ENCODE measurements at places on chromosomes 12 and 14. TPM values are rescaled to one million over a fixed set of nuclear protein-coding genes. Genes with fewer than 3 reads are reported as not detected.

DNA sequence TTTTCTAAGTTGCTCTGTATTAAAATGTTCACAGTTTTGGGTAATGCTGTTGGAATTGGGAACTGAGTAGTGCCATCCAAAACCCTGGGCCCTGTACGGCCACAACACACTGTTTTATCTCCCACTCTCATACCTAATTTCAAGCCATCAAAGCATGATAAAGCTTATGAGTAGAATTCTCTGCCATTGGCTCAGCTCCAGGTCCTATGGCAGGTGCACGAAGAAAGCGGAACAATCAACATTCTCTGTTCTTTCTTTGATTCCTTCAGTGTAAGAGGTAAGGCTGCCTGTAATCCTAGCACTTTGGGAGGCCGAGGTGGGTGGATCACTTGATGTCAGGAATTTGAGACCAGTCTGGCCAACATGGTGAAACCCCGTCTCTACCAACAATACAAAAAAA lies 394.9 kb downstream of the CCDC91 start:
- no peak overlapping the region for H3K4me3 ChIP-seq
- H3K27ac ChIP-seq: no peak overlapping the region
- H3K4me1 ChIP-seq: no peaks in the 10 kb centered on the region
- H3K36me3 ChIP-seq: no peaks in the 10 kb centered on the region
- H3K27me3 ChIP-seq: no peaks in the 10 kb centered on the region

DNA sequence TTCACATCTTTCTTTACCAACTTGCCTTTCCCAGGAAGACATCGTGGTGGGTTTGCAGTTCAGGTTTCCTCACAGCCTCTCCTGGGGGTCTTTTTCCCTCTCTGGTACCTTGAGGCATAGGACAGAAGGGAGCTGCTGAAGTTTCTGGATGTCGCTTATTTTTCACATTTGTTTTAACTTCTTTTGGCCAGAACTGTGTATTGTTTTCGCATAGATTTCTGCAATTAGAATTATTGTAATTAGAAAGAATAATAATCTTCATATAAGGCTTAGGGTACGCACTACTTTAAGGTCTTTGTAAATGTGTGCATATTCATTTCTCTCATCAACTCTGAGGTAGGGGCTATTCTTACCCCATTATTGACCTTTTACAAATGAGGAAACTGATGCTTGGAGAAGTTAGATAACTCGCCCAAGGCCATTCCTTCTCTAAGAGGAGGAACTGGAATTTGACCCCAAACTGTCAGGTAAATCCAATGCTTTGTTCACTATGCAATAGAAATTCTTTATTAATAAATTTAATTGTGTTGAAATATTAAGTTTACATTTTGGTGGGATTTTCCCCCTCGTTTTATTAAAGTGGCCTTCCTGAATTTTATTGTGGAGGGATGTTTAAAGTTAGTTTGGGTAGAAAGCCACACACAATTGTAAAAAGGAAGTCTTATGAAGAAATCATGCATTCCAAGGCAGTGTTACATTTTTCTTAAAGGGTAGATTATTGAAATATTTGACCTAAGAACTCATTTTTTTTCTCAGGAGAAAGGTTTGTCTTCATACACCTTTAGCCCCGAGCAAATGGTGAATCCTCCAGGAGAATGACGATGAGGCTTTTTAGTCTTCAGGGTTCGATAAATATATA lies 12.1 kb upstream of the SLC38A2 start:
- H3K27ac ChIP-seq: peak overlapping the region; percentile 98
- peak; percentile 42 for DNase-seq
- no peaks in the 10 kb centered on the region for H3K27me3 ChIP-seq
- peak overlapping the region; percentile 75 for H3K4me3 ChIP-seq

- H3K4me3 ChIP-seq: no peak overlapping the region
- no peak for DNase-seq
- H3K27me3 ChIP-seq: no peaks in the 10 kb centered on the region
These were observed 166.9 kb downstream of the FOXN3 start for GRCh38 chr14:89249972-89250654.

DNA sequence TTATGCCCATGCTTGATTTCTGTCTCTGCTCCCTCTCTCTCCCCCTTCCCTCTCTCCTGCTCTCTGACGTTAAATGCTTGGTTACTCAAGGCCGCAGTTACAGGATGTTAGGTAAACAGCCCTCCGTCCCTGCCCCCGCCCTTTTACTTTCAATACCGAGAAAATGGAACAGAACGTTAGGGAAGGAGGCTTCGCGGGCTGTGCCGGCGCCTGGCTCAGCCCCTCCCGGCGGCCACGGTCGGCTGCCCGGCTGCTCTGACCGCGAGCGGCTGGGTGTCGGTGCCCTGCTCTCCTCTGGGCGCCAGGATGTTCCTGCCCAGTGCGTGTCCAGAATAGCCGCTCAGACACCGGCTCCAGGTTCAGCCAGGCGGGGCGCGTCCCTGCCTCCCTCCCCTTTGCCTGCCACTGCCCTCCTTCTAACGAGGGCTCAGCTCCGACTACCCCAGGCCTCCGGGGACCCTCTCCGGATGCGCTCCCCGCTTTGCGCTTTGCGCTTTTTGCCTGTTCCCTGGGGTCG lies 166.1 kb downstream of the ADCK1 start:
- no peaks in the 10 kb centered on the region for H3K36me3 ChIP-seq
- peak; percentile 42 for DNase-seq
- H3K27me3 ChIP-seq: peaks cover 5% of the 10 kb centered on the region
- no peaks in the 10 kb centered on the region for H3K4me1 ChIP-seq

Gene CLEC7A
- not detected for total RNA-seq

Gene LIMA1
- total RNA-seq: 70.6 TPM

Gene MANSC4
- 0.17 TPM for total RNA-seq

Gene TAS2R30
- total RNA-seq: 4.0 TPM

Gene PXMP2
- 10.6 TPM for total RNA-seq

DNA sequence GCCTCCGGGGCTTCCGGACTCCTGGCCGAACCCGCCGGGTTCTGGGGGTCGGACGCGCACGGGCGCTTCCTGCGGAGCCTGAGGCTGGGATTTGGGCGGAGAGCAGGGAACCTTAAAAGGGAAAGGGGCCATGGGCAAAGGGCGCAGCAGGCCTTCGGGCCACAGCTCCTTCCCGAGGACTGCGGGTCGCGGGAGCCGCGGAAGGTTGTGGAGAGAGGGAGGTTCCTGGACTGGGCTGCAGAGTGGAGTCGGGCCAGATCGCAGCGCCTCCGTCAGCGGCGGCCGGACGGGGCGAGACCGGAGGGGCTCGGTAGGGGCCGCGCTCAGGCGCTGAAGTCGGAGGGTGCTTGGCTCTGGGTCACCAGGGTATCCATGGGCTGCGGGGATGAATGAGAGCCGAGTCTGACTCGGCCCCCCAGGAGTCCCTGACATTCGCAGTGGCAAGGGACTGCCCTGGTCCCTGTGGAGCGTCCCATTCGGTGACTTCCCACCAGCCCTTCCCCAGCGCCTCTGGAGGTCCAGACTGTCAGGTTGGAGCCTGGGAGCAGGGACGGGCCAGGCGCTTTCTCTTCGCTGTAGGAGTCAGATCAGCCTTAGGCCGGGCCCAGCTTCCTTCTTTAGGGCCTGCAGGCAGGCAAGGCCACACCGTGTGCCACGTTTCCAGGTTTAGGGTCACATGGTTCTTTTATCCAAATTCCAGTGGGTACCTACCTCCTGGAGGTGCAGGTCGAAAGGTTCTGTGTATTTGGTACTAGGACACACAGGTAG lies 938 bp upstream of the SLC25A29 start:
- no peak for DNase-seq
- peak overlapping the region; percentile 66 for H3K27ac ChIP-seq
- H3K4me3 ChIP-seq: peak overlapping the region; percentile 66

DNA sequence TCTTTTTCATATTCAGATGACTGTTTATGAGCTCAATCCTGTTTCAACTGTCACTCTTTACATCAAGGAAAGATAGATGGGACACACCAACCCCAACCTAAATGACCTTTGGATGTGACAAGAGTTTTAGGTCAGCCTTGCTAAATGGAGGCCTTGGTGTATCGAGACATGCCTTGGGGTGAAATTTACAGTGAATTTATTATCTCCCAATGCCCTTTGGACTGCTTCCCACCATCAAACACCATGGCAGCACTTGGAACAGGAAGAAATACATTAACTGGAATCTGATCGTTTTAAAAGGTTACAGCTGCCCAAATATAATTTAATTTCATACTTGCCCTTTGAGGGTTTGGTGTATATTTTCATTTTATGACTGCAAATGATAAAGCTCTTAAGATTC lies 327.6 kb downstream of the SOX5 start:
- H3K4me1 ChIP-seq: no peaks in the 10 kb centered on the region
- H3K27me3 ChIP-seq: no peaks in the 10 kb centered on the region
- no peak for DNase-seq
- no peak overlapping the region for H3K4me3 ChIP-seq

DNA sequence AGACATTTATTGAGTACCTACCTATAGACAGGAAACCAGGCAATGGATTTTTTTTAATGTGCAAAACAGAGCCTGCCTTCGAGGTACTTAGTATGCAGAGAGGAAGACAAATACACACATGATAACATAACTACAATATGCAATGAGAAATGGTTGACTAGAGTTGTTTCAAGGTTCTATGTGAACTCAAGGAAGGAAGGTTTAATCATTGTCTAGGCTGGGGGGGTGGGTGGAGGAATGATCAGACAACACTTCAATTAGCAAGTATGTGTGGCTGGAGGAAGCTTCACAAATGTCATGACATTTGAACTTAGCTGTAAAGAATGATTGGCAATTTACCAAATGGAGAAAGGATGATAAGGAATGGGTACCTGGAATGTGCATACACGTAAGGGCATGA lies 985.3 kb downstream of the FLRT2 start:
- H3K27ac ChIP-seq: no peak overlapping the region
- no peaks in the 10 kb centered on the region for H3K27me3 ChIP-seq
- H3K36me3 ChIP-seq: no peaks in the 10 kb centered on the region
- no peak overlapping the region for H3K4me3 ChIP-seq
- no peak for DNase-seq

Gene SOX5
- 16.4 TPM for total RNA-seq

Gene CATSPERB
- total RNA-seq: not detected

Measured in fibroblast of lung (primary cell).